ENCODE measurements at places on chromosomes 2 and 18. TPM values are rescaled to one million over a fixed set of nuclear protein-coding genes. Genes with fewer than 3 reads are reported as not detected.

DOCK10 gene
- polyA plus RNA-seq = 5.1 TPM

CNTNAP5 gene
- polyA plus RNA-seq = not detected

GPR45 gene
- not detected for polyA plus RNA-seq

MFSD2B gene
- not detected for polyA plus RNA-seq

NFATC1 gene
- polyA plus RNA-seq = 0.60 TPM

TMEM37 gene
- polyA plus RNA-seq = 0.03 TPM

DSEL gene
- 3.6 TPM for polyA plus RNA-seq

GALNT13 gene
- polyA plus RNA-seq = not detected

SYT4 gene
- polyA plus RNA-seq = not detected

ABCB11 gene
- not detected for polyA plus RNA-seq

RBM44 gene
- 0.02 TPM for polyA plus RNA-seq

PLCL1 gene
- not detected for polyA plus RNA-seq

SFT2D3 gene
- polyA plus RNA-seq = 2.1 TPM

ILKAP gene
- polyA plus RNA-seq = 34.1 TPM

INPP5D gene
- polyA plus RNA-seq = 27.5 TPM

LMAN1 gene
- polyA plus RNA-seq = 32.6 TPM

HOXD10 gene
- not detected for polyA plus RNA-seq

RTP5 gene
- not detected for polyA plus RNA-seq

MYCN gene
- polyA plus RNA-seq = not detected

TANK gene
- polyA plus RNA-seq = 39.2 TPM

AFF3 gene
- 0.01 TPM for polyA plus RNA-seq

CCDC74B gene
- polyA plus RNA-seq = 5.8 TPM

THSD7B gene
- 0.02 TPM for polyA plus RNA-seq

NOL4 gene
- not detected for polyA plus RNA-seq

RABL2A gene
- 10.6 TPM for polyA plus RNA-seq

STAT4 gene
- 1.6 TPM for polyA plus RNA-seq

DCTN1 gene
- 124 TPM for polyA plus RNA-seq

GDF7 gene
- polyA plus RNA-seq = not detected

Data from mammary epithelial cell (primary cell).